ENCODE measurements at places on chromosomes 13 and 19.
A peak's percentile ranks its signal among the peaks of the same experiment; 100 is the strongest.

- DNase-seq: no peak
Measured at GRCh38 chr19:51807111-51807701, 12.2 kb downstream of the FPR3 start.

- DNase-seq: no peak
Measured at GRCh38 chr19:15666883-15667282, 6.0 kb upstream of the CYP4F12 start.

GRCh38 chr19:18397242-18398202 is at the start of gene LRRC25:
TSS of gene LRRC25 (minus strand) at chr19:18397622. CDS start at chr19:18396963, 659 bp downstream.
- no peak for DNase-seq

- DNase-seq: peak; percentile 38
Measured at GRCh38 chr19:6737873-6738786, 750 bp upstream of the GPR108 start.

DNA sequence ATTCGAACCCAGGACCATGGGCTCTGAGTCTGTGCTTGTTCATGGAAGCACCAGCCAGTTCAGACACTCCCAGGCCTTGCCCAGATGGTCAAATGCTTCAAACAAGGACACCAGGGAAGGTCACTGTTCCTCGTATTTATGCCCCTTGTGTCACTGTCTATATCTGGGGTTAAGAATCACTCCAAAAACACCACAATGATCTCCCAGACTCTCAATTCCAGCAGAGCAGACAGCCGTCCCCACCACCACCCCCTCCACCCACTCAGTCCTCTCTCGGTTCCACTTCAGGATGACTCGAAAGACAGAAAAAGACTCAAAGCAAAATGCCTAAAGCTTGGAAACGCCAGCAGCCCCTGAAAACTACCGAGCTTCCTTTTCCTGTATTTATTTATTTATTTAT is 79.0 kb downstream of the INSR start:
- DNase-seq: no peak

DNA sequence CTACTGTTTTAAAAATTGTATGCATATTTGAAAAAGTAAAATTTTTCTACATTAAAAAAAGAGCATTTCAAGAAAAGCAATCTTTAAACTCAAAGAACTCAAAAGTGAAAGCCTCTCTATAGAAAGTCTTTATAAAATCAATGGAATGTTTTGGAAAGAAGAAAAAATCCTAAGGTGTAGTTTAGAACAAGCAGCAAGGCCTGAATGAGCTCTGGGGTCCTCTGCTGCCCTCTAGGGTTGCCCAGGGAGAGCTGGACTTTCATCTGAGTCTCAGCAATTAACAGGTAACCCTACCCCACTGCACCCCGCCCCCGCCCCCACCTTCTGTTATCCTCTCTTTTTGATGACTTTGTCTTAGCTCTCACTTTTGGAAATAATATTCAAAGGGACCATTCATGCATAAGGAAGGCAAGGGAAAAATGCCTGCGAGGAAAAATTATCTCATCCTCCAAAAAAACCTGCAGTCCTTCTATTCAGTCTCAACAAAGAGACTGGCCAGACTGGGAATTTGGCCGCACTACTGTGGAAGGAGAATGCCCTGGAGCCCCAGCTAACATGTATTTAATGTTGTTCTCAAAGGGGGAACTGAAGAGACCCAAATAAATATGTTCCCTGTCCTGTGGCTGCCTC is 24.1 kb downstream of the SLC25A30 start:
- no peak for DNase-seq

- DNase-seq: no peak
Measured at GRCh38 chr19:10643172-10643967, 10.8 kb upstream of the ILF3 start.

- DNase-seq: peak; percentile 47
Measured at GRCh38 chr19:6772028-6772865, at the start of gene VAV1. TSS of gene VAV1 (plus strand) at chr19:6772708. CDS start at chr19:6772808, 100 bp downstream.

- DNase-seq: no peak
Measured at GRCh38 chr19:23526302-23526701, 131.0 kb upstream of the ZNF91 start.

- DNase-seq: no peak
Measured at GRCh38 chr13:21909331-21909730, 238.5 kb downstream of the FGF9 start.

DNA sequence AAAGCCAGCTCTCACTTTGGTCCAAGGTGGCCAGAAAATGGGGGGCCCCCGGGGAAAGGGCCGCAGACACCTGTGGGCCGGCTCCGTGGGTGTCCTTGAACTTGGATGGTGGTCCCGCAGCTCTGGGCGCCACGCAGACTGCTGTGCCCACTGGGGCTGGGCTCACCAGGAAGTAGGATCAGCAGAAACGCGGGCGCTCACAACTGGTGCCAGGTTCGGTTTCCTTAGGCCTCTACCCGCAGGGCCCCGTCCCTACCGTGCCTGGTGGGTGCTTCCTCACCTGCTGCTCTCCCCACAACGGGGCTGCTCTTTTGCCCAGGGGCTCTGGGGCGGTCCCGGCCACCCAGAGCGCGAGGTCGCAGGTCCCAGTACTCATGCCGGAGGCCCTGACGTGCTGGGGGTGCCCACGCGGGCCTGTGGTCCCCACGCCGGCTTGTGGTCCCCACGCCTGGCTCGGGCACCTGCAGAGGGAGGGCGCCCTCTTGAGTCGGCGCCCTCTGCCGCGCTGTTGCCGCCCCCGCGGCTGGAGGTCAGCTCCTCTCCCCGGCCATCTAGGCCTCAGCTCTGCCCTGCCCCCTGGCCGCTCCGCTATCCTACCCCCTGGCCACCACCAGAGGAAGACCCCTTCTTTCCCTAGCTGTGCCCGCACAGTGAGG is 1303.6 kb downstream of the UQCRFS1 start:
- no peak for DNase-seq

DNA sequence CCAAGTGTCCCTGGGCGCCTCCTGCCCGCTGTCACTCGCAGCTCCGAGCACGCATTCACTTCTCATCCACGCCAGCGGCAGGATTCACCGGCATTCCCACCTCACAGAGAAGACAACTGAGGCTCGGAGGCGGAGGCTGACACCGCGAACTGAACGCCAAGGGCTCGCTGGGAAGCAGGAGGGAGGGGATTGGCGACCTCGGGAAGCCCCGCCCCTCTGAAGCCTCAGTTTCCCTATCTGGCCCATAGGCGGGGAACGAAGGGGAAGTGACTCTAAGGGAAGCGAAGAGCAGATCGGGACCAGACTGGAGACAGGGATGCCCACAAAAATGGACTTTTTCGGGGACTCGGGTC is 256 bp downstream of the MICOS13 start:
- DNase-seq: no peak

GRCh38 chr19:48856921-48857320 is 11.5 kb downstream of the PLEKHA4 start:
- no peak for DNase-seq

DNA sequence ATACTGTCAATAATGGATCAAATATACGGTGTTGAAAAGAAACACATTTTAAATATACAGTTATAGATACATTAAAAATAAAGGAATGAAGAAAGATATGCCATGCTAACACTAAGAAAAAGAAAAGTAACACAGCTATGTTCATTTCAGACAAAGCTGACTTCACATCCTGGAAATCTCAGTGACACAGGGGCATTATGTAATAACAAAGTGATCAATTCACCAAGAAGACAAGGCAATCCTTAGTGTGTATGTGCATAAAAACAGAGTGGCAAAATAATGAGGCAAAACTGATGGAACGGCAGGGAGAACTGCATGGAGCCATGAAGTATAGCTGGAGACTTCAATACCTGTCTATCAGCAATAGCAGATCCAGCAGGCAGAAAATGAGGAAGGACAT is 13.1 kb downstream of the ZNF14 start:
- DNase-seq: no peak

DNA sequence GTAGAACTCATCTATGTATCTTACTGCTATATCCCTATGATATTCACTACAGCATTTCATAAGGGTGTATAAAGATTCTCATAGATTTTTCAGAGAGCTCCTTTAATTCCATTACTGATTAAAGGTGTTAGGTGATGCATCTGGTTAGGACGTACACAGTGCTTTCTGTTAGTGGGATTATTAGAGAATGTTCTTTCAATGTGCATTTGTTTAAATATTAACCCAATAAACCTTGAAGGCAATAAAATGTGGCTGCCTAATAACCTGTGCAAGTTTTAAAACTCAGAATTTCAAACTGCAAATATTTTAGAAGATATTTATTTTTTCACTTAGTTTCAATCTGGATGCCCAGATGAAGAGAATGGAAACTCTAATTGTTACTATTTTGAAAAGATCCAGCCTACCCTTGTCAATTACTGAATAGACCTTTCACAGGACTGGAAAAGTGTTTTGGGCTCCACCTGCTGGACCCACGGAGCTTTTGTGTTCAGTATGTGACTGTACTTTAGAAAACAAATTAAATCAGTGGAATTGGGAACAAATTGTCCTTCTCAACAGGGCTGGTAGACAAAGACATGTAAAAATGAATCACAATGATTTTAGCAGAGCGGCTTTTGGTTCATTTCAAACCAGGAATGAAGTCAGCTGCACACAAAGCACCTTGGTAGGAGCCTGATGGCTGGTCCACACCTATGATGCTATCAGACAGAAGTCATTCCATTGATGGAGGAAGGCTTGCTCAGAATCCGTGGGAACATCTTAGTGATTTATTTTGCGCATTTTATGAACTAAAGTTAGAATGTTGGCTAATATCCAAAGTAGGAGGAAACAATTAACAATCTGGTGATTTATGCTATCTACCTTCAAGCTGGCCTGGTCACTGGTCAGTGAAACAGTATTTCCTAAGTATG is 89.4 kb upstream of the RAP2A start:
- no peak for DNase-seq

- DNase-seq: no peak
Measured at GRCh38 chr13:94154367-94154766, 325.1 kb downstream of the DCT start.

DNA sequence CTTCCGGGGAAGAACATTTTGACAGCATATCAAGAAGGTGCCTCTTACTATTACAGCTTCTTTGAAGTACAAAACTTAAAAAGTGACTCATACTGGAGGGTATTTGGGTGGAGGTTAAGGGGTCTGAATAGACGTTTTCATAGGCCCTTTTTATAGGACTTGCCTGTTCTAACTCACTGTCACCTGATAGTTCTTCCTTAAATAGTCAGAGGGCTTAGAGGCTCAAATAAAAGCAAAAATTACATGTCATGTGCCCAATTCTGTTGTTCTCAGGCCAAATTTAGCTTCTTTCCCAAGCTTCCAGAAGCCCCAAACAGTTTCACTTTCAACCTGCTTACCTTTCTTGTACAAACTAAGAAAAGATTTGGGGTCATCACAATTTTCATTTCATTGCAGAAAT is 16.1 kb upstream of the SLC46A3 start:
- DNase-seq: no peak

DNA sequence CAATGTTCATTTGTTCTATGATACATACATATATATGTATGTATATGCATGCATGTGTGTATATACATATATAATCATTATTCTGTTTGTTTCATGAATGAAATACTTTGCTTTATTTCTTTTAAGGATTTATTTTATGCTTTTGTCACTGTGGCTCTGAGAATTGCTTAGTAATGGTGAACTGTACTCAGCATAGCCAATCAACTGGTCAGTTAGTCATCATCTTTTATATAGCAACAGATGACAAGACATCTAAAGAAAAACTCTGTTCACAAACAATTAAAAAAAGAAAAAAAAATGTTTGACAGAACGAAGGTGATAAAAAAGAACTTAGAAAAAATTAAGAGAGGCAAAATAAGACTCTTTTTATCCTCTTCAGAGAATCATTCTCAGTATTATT is 1440.3 kb downstream of the PCDH9 start:
- DNase-seq: no peak

GRCh38 chr13:22193070-22193469 is 522.2 kb downstream of the FGF9 start:
- no peak for DNase-seq

DNA sequence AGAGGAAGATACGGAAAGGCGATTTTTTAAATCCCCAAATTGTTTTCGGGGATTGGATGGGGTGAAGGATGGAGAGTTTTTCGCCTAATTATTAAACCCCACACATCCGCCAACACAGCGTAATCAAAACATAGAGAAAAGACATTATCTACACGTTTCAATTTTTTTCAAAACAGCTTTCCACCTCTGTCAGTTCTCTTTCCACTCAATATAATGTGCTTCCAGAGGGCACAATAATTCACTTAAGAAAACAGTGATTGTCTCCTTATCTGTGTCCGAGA is 435 bp upstream of the OBI1 start:
- no peak for DNase-seq

DNA sequence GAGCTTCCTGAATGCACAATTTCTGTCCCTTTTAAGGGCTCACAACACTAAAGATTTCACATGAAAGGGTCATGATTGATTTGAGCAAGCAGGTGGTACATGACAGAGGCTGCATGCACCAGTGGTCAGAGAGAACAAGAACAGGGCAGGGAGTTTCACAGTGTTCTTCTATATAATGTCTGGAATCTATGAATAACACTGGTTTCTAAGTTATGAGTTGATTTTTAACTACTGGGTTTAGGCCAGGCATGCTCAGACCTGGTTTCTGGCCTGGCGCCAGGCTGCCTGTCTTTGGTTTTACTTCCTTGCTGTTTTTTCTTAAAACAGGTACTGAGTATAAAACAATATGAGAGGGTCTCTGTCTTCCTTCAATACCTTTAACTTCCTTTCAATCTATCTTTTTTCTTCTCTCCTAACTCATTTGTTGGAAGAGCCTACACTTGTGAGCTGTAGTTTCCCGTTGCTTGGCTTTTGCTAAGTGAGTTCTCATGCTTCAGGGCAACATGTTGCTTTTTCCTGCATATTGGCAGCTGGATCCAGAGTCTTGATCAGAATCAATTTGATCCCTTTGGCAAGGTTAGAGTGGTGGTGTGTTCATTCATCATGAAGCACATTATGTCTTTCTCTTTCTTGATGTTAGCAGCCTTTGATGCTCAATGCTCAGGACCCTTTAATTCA is 38.5 kb upstream of the FGF14 start:
- DNase-seq: no peak

GRCh38 chr13:48976576-48977285 is 1.0 kb downstream of the FNDC3A start:
- peak; percentile 3 for DNase-seq

- no peak for DNase-seq
Measured at GRCh38 chr19:2495130-2495641, 19.3 kb downstream of the GADD45B start.

GRCh38 chr13:71524613-71525304 is 342.2 kb downstream of the DACH1 start:
- no peak for DNase-seq

Data from activated naive CD8-positive, alpha-beta T cell treated with anti-CD3 and anti-CD28 coated beads, Interleukin-2, amount 50 U/mL, for 16 hours (primary cell).